NCI-H524 (cell line): ENCODE measurements at places on chromosomes 11 and 22.
A peak's percentile ranks its signal among the peaks of the same experiment; 100 is the strongest.

GRCh38 chr22:43889860-43890253 lies 2.0 kb downstream of the PNPLA5 start:
- peak; percentile 34 for DNase-seq

GRCh38 chr11:102518296-102519094 lies 12.1 kb downstream of the MMP7 start:
- no peak for DNase-seq

GRCh38 chr11:116986521-116987105 lies 111.6 kb downstream of the SIK3 start:
- no peak for DNase-seq

GRCh38 chr22:50656122-50657070 lies 16.2 kb upstream of the SHANK3 start:
- DNase-seq = no peak

GRCh38 chr11:7869467-7869866 lies 61.6 kb downstream of the OR10A6 start:
- DNase-seq = no peak

DNA sequence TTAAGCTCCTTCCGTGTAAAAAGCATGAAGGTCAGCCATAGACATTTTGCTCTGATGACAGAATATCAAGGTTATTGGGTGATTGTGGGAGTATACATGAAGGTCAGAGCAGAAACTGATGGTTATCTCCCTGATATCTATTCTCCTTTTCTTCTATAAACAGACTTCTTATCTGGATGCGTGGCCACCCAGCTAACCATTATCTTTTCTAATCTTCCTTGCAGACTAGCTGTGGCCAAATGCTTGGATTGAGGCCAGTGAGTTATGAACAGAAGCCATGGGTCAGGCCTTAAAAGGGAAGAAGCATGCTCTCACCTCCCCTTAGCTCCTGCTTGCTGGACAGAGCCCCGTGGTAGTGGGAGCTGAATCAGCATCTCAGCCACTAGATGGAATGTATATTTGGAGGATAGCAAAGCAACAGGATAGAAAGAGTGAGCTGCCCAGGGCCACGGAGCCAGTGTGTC lies 31.3 kb upstream of the LRRC55 start:
- DNase-seq = no peak

DNA sequence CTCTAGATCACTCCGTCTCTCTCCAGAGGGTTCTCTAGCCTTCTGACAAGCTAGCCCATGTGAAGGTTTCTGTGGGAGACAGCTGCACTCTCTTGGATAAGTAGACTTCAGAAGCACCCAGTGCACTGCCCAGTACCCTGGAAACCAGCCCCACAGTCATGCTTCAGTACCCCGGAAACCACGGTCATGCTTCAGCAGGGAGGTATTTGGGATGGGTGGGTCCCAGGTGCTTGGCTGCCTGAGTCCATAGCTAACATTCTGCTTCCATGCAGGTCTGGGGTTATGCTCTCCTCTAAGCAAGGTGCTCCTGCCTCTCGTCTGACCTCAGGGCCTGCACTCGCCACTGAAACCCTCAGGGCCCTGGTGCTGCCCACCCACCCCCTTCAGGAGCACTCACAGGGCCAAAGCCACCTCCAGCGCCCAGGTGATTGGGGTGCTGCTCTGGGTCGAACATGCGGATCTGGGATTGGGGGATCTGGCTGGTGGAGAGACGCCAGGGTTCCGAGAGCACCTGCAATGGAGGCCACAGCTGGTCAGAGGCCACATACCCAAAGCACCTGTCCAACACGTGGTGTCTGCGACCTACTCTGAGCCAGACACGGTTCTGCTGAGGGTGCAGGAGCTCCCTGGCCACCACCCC lies 7.3 kb upstream of the SYCE3 start:
- no peak for DNase-seq

- DNase-seq = peak; percentile 25
Measured at GRCh38 chr11:123194337-123195187, 486 bp downstream of the CLMP start.

DNA sequence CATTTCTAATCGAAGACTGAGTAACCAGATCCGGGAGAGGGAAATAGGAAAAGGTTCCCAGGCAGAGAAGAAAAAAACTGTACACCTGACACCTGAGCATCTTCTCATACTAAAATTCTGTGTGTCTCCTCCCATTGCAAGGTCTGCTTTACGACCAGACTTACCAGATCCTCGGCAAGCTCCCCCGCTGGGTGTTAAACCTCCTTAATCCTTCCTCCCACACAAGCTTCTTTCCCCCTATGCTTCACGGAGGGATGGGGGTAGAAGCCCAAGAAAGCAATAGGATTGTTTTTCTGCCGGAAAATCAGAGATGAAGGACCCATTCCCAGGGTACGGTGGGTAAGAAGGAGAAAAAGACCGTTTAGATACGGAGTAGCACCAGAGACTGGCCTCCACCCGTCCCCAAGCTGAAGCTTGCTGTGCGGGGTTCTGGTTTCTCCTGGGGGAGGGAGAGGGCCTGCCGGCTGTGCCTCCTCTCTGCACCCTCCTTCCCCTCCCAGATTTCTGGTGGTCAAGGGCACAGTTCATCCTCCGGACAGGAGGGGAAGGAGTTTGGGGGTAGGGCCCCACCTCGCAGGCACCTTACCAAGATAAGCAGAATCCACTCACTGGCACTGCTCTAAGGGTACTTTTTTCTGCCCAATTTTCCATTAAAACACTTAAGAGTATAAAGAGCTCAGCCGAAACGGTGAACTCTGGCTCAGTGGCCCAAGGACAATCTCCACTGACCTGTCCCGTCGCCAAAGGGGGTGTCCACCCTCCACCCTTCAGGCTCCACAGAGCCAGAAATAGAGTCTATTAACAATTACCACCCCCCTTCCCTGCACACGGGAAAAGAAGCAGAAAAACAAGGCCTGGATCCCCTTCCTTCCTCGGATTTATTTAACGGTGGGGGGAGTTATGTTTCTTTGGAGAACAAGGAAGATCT lies 1.2 kb downstream of the TOB2 start:
- peak; percentile 72 for DNase-seq

- no peak for DNase-seq
Measured at GRCh38 chr11:111977146-111978027, 40.2 kb downstream of the DIXDC1 start.

GRCh38 chr22:47055461-47055860 lies 293.0 kb downstream of the TBC1D22A start:
- no peak for DNase-seq

DNA sequence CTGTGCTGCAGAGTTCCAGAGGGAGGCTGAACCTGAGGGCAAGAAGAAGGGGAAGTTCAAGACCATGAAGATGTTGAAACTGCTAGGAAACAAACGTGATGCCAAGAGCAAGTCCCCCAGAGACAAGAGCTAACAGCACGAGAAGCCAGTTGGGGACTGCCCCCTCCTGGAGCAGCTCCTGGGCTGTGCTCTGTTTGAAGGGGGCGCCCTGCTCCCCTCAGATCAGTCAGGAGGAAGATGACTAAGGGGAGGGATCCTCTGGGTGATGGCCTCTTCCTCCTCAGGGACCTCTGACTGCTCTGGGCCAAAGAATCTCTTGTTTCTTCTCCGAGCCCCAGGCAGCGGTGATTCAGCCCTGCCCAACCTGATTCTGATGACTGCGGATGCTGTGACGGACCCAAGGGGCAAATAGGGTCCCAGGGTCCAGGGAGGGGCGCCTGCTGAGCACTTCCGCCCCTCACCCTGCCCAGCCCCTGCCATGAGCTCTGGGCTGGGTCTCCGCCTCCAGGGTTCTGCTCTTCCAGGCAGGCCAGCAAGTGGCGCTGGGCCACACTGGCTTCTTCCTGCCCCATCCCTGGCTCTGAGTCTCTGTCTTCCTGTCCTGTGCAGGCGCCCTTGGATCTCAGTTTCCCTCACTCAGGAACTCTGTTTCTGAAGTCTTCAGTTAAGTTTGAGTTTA lies 12.6 kb downstream of the C22orf23 start:
- DNase-seq = no peak

GRCh38 chr11:26037716-26038115 lies 294.2 kb upstream of the ANO3 start:
- no peak for DNase-seq

GRCh38 chr11:42544726-42545125 lies 767.1 kb upstream of the API5 start:
- no peak for DNase-seq

DNA sequence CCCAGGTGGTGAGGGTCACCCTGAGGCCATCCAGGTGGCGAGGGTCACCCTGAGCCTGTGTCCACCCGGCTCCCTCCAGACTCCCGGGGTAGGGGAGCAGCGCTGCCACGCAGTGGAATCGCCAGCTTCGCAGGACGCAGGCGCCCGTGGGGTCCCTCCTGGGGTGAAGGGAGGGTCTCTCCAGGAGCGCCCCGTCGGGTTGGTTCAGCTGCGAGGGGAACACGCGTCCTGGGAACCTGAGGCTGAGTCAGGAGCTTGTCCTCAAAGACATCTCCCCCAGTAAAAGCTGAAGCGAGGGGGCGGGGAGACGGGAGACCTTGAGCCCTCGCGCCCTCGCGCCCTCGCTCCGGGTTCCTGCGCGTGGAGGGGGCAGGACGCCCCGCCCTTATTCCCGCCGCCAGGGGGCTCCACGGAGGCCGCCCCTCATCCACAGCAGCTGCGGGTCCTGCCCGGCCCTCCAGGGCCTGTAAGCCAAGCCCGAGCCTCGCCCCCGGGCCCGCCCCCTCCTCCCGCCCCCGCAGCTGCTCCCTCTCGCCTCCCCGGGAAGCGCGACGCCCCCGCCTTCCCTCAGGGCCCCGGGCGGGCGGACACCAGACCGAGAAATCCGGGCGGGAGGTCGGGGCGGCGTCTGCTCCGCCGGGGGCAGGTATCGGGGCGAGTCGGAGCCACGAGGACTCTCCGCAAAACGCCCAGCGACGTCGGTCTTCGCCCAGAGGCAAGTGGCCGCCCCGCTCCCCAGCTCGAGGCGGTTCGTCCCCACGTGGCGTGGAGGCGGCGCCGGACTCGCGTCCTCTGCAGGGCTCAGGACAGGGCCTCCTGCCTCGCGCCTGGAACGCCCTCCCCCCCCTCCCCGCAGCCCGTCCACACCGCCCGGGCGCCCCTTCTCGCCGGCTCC lies 22.8 kb downstream of the PIM3 start:
- peak; percentile 47 for DNase-seq

GRCh38 chr11:122874991-122875390 lies 7.6 kb upstream of the JHY start:
- no peak for DNase-seq

- no peak for DNase-seq
Measured at GRCh38 chr11:65416841-65417701, 5.5 kb upstream of the NEAT1 start.

GRCh38 chr11:13952221-13952620 lies 10.3 kb upstream of the SPON1 start:
- DNase-seq = no peak

- no peak for DNase-seq
Measured at GRCh38 chr11:10600570-10601248, 32.2 kb upstream of the LYVE1 start.

DNA sequence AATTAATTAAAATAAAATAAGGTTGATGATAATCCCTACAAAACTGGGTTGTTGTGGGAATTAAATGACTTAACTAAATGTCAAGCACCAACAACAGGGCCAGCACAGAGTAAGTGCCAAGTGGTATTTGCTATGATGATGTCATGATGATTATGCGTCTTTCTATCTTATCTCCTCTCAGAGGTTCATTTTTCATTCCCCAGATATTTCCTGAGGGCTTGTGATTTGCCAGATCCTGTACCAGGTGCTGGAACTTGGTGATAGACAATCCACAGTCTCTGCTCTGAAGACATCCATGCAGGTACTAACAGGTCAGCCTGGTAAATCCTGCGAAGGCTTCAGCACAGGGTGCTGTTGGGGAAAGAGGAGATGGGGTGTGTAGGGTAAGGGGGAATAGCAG lies 8.1 kb upstream of the MYH9 start:
- no peak for DNase-seq

DNA sequence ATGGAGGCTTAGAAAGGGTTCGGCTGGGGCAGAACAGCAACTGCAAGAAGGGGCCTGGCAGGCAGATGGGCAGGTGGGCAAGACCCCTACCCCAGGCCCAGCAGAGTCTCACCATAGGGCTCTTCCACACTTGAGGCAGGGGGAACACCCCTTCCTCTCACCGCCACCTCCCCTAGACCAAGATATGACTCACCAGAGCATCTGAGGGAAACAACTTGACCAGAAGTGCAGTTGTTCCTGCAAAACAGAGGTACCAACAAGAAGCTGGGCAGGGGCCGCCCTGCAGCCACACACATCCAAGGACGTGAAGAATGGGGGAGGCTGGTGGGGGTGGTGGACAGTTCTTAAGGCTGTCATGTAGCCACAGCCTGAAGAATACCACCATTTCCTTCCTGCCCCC lies 10.9 kb downstream of the TMPRSS5 start:
- DNase-seq = no peak

GRCh38 chr22:22910272-22911240 lies 22.9 kb downstream of the IGLL5 start:
- no peak for DNase-seq

DNA sequence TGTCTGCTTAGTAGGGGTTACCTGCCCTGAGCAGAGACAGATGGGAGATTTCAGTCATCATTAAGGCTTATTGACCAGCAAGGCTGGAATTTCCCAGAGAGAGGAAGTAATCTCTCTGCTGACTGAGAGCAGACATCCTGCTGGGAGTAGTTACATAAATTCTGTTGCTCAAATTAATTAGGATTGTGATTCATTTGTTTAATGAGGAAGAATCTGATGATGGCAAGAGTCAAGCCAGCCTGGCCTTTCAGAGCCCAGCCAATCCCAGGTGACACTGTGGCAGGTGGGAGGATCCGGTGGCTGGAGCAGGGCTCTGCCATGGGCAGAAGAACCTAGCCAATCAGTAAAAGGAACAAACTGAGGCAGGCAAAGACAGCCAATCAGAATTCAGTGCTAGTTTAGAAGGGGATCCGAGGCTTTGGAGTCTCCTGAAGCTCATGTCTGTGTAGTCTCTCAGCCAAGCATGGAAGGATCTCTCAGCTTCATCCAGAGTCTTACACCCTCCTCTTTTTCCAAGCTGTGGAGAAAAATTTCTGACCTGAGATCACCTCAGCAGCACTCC lies 61.2 kb upstream of the CHST1 start:
- DNase-seq = no peak

DNA sequence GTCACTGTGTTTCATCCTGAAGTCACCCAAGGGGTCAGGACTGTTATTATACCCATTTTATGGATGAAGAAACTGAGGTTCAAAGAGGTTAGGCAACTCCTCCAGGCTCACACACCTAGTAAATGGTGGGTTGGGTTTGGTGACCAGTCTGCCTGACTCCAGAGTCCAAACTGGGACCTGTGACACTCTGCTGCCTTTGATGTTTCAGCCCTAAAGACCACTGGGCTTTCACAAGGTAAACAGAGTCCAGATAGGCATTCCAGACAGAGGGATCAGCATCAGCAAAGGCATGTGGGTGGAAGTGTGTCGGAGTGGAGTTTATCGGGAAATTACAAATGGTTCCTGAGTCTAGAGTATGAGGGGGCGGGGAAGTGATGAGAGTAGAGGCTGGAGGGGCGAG lies 38.5 kb downstream of the MICAL2 start:
- no peak for DNase-seq

GRCh38 chr11:45313171-45313865 lies 27.2 kb upstream of the SYT13 start:
- DNase-seq = no peak

GRCh38 chr11:1220941-1221721 lies 1.7 kb upstream of the MUC5B start:
- peak; percentile 21 for DNase-seq

GRCh38 chr11:122743949-122744348 lies 88.4 kb downstream of the UBASH3B start:
- no peak for DNase-seq
